ENCODE measurements at places on chromosomes 11 and 22.

GRCh38 chr22:21975273-21975672, 7.3 kb downstream of the TOP3B start:
- H3K36me3 ChIP-seq = no peaks in the 10 kb centered on the region
- H3K27me3 ChIP-seq = peaks cover 7% of the 10 kb centered on the region
- H3K4me3 ChIP-seq = no peak overlapping the region
- H3K4me1 ChIP-seq = peaks cover 2% of the 10 kb centered on the region

DNA sequence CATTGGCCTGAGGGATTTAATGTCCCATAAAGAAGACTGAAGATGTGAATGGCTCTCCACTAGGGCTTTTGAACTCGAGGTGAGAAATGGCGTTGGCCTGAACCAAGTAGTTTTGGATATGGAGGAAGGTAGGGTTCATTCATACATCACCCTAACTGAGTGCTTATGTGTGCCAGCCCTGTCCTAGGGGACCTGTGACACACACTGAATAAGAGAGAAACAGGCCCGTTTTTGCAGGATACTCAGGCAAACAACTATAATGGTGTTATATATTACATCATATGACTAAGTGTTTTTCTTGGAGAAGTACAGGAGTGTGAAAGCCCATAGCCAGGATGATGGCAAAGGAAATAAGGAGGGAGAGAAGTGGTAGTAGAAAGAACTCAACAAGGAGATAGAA, 368.1 kb downstream of the TMEM135 start:
- H3K4me3 ChIP-seq = no peak overlapping the region
- H3K27me3 ChIP-seq = peaks cover 1% of the 10 kb centered on the region
- no peak overlapping the region for H3K27ac ChIP-seq
- H3K4me1 ChIP-seq = no peaks in the 10 kb centered on the region

- no peak for DNase-seq
- H3K4me3 ChIP-seq = no peak overlapping the region
- H3K4me1 ChIP-seq = peaks cover 7% of the 10 kb centered on the region
- no peaks in the 10 kb centered on the region for H3K27me3 ChIP-seq
Observed at GRCh38 chr22:19706661-19707151, 7.6 kb upstream of the SEPTIN5 start.

DNA sequence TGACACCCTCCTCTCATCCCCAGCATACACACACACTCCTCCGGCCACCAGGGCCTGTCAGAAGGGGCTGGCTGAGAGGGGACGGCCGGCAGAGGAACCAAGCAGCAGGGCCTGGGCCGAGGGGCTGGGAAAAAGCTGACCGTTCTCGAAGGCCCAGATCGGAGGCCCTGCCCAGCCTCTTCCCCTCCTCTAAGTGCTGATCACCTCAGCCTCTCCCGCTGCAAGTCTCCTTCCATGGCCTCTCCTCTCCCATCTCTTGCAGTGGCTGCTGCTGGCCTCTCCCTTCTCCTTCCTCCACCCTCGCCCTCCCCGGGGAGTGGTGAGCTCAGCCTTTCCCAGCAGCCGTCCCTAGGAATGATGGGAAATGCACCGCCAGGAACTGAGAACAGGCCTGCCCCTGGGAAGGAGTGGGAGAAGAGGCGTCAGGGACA, 39.6 kb downstream of the ARRB1 start:
- peak; percentile 82 for DNase-seq
- H3K36me3 ChIP-seq = no peaks in the 10 kb centered on the region
- H3K27ac ChIP-seq = peak overlapping the region; percentile 93
- H3K4me3 ChIP-seq = peak overlapping the region; percentile 56
- H3K4me1 ChIP-seq = peaks cover 26% of the 10 kb centered on the region

GRCh38 chr11:118609380-118610224, 2.2 kb downstream of the PHLDB1 start:
- DNase-seq = peak; percentile 23
- H3K4me1 ChIP-seq = peaks cover 10% of the 10 kb centered on the region
- H3K27ac ChIP-seq = no peak overlapping the region
- peak overlapping the region; percentile 87 for H3K4me3 ChIP-seq
- H3K27me3 ChIP-seq = peaks cover 26% of the 10 kb centered on the region

DNA sequence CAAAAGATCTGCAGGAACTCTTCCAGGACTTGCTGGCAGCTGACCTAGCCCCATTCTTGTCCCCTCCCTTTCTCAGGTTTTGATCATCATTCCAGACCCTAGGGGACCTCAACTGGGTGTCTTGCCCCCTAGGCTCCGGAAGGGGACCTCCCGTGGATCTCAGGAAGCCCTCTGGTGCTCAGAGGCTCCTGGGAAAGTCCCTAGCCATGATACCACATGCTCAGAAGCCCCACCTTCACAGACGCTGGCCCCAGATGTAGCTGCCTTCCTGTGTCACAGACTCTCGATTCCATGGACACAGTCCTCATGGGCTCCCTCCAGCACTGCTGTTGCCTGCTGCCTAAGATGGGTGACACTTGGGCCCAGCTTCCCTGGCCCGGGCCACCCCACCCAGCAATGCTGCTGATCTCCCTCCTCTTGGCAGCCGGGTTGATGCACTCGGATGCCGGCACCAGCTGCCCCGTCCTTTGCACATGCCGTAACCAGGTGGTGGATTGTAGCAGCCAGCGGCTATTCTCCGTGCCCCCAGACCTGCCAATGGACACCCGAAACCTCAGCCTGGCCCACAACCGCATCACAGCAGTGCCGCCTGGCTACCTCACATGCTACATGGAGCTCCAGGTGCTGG, at the start of gene LRRC55:
LRRC55 (plus strand) TSS at position 276 of the 628 bp plus-strand sequence; CDS start at position 346, 70 bp downstream.
- H3K27ac ChIP-seq = peak within 1 kb of the TSS; percentile 98
- H3K4me1 ChIP-seq = peaks cover 14% of the 10 kb centered on the region
- H3K27me3 ChIP-seq = peaks cover 9% of the 10 kb centered on the region
- DNase-seq = no peak
- peak within 1 kb of the TSS; percentile 96 for H3K4me3 ChIP-seq

Measured in glutamatergic neuron (in vitro differentiated cells).